Right kidney (tissue), 9 donors: ENCODE measurements at places on chromosomes 3 and 15.

DNA sequence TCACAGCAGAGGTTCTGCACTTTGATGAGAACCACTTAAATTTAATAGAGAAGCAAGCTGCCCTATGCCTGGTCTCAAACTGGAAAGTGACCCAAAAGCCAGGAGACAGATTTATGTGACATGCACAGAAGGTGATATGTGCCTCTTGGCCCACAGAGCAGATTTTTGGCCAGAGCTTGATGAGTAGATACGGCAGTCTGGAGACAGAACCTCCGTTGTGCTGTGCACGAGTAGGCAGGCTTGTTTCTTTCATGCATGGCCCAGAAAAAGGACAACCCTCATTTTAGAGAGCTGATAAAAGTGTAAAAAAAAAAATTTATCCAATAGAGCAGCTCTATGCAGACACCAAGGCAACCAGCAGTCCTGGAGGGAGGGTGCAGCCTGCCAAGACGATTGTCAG is 423.1 kb downstream of the CNTN6 start:
- no peak for DNase-seq

GRCh38 chr3:50620820-50621219 is 3.9 kb downstream of the MAPKAPK3 start:
- DNase-seq: no peak

- peak; percentile 61 for DNase-seq
Measured at GRCh38 chr15:100879464-100880138, at the start of gene ALDH1A3. Gene ALDH1A3 (plus strand): TSS chr15:100879831. CDS start chr15:100879908, 77 bp downstream.

- no peak for DNase-seq
Measured at GRCh38 chr3:190728574-190729246, 133.8 kb downstream of the GMNC start.

GRCh38 chr3:17030438-17030837 is 145.7 kb downstream of the PLCL2 start:
- no peak for DNase-seq

DNA sequence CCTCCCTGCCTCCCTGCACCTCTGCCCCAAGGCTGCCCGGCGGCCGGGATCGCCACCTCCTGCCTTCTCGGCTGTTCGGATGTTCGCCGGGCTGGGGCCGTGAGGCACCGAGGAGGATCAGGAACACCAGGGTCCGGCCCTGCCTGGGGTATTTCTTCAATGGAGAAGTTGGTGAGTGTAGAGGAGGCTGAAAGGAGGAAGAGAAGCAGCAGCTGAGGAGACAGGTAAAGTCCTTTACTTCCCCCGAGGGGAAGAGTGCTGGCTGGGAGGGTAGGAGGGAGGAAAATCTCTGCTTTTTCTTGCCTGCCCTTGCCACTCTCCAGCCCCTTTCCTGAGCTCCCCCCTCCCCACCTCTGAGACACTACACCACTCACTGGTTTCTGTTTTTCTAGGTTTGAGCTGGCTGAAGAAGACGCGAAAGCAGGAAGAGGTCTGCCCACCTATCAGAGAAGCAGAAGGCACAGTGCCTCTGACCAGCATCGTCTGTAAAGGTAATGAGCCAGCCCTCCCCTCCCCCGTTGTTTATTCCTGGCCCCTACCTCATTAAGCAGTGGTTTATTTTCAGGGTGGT is 519 bp downstream of the ASB7 start:
- no peak for DNase-seq

DNA sequence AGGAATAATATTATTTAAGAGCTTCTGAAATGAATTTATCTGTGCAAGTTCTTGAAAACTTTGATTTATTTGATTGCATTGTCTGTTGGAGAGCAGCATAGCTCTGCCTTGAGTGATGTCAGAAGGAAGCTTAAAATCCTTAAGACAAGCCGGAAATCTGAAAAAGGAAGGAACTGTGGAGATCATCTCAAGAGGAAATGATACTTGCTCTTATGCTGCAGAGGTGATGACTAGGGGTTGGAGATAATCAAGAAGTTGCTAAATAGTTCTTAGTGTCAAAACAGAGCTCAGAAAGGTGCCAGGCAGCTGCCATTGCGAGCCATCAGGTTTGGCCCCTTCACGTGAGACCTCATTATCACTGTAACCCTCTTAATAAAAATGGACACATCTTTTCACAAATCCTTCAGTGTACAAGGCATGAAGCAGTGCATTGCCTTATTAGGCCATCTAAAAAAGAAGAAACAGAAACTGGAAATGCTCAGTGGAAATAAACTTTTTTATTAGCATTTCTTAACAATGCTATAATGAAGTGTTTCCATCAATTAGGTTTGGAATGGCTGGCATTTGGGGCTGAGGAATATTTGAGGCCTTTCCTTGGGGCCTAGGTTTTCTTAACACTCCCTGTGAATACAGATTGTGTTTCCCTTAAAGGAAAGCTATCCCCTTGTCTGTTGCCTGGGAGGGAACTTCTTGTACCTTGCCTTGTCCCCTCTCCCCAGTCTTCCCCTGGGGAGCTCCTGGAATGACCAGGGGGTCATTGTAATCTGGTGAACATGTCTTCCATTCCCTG is 34.5 kb upstream of the VILL start:
- no peak for DNase-seq

DNA sequence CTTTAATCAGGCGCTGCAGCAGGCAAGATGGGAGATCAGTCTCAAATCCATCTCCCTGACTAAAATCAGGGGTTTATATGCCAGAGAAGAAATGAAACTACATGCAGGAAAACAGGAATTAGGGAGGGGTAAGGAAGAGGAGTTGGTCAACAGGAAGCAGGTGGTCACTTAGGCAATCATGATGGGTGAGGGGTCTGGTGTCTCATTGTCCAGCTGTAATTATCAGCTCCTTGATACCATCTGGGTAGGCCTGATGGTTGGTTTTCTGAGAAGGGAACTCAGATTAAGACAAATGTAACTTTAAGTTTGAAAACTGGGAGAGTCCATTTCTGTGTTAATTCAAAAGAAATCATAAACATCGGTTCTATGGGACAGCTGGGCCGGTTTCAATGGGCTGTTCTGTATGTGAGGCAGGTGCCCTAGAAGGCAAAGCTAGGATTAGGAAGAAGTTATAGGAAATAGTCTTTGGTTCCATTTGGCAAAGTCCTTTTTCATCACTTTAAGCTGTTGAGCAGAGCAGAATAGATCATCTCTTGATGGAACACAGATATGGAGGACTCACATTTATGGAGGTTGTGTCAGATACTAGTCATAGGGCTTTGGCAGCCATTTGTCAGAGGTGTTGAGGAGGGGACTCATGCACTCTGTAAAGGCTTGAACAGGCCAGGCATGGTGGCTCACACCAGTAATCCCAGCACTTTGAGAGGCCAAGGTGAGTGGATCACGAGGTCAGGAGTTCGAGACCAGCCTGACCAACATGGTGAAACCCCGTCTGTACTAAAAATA is 149.4 kb downstream of the VGLL4 start:
- no peak for DNase-seq

GRCh38 chr3:36874424-36874823 is 70.4 kb downstream of the TRANK1 start:
- DNase-seq: no peak

DNA sequence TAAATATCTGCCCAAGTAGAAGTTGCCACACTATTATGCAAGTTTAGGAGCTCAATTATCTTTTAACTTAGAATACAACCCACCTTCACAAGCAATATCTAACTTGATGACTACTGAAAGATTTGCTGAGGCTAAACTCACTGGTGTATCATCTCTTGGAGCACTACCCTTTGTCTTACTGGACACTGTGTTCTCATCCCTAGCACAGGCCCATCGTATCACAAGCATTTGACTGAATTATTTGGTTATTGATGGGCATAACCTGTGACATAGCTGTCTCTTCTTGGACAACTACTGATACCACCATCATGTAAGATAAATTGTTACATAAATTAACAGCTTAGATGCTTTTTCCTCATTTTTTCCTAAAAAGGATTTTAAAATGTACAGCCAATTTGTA is 216.2 kb upstream of the THBS1 start:
- DNase-seq: no peak

DNA sequence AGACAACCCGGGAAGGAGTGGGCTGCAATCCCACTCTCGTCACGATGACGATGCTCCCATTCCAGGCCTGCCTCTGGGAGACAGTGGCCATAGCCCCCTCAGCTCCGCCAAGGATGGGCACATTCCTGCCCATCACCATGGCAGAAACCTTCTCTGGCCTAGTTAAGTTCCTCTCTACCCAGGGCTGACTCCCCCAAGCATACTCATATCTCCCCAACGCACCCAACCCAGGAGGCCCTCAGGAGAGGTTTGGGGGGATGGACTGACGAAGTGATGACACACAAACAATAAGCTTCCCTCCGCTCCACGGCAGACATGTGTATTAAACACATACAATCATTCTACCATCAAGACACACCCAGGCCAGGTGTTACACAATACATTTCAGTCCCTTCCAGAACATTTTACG is 60.1 kb downstream of the VGLL4 start:
- peak; percentile 23 for DNase-seq

DNA sequence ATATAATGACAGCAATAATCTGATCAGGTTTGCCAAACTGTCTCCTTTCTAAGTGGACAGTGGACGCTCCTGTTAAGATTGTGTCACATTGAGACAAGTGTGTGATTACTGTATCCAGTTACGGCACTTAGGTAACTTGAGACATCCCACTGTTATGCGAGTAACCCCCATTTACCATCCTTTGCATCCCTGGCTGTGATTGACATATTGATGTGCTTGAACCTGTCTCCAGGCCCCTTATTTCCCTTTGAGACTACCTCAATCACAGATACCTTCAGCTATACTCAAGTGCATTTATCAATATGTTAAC is 785.2 kb downstream of the NR2F2 start:
- no peak for DNase-seq

GRCh38 chr3:86990734-86991481 is at the start of gene VGLL3:
Gene VGLL3 (minus strand): TSS chr3:86991149. CDS start chr3:86990743, 406 bp downstream.
- DNase-seq: peak; percentile 83

DNA sequence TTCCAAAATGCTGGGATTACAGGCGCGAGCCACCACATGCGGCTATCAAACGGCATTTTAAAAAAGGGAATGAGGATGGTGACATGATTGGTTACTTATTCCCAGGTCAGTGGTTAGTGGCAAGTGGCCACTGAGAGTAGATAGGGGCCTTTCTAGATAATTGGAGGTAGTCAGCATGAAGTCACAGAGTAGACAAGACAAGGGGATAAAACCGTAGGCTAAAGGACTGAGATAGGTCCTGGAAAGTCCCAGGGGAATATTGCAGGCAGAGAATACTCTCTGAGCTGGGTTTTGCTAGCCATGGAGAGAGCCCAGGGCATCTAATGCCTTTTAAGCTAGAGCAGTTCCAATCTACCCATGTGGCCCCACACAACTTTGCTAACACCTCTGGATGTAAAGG is 52.2 kb downstream of the KCNAB1 start:
- DNase-seq: no peak

DNA sequence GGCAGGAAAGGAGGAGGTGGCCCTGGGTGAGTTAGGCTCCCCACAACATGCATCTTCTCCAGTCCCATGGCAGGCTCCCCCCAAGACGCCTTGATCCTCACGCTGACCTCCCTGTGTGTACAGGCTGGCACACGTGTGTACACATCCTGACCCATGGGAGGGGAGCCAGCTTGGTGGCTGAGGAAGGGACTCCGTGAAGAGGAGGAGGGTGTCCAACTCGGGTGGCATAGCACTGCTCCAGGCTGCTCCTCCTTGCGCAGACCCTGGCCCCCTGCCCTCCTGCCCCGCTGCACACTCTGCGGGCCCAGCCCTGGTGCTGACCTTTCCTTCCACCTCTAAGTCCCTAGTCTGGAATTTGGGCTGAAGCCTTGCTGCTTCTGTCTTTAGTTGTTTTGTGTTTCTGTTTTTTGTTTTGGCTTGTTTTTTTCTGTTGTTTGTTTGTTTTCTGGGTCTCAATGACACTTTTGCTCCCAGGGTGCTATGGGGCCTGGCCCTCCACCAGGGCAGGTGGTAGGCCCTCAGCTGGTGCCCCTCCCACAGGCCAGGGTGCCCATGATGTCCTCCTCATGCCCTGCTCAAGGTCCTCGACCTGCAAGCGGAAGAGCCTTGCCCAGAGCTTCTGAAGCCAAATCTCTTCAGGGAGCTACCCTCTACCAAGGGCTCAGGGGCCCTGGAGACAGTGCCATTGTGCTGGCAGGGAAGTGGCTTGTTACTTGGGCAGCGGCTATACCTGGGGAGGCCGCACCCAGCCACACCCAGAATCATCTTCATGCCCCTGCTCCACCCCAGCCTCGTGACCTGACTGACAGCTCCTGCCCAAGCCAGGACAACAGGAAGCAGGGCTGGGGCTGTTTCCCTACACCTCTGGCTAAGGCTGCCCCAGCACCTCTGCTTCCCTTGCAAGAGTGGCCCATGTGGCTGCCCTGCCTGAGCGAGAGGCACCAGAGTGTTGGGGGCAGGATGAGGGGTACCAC is 5.1 kb downstream of the EPHB3 start:
- no peak for DNase-seq

GRCh38 chr3:62277450-62277849 is 95.9 kb downstream of the FEZF2 start:
- DNase-seq: no peak

DNA sequence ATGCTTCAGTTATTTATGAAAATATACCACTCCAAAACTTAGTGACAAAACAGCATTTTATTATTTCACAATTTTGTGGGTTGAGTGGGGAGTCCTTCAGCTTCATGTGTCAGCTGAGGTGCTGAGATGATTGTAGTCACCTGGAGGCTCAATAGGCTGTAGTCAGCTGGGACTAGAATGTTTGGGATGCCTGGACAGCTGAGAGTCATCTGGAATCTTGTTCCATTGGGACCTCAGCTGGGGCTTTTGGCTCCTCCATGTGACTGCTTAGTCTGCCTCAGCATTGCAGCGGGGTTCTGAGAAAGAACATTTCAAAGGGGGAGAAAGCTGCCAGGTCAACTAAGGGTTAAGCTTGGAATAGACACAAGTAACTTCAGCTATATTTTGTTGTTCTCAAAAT is 13.4 kb downstream of the STT3B start:
- no peak for DNase-seq

DNA sequence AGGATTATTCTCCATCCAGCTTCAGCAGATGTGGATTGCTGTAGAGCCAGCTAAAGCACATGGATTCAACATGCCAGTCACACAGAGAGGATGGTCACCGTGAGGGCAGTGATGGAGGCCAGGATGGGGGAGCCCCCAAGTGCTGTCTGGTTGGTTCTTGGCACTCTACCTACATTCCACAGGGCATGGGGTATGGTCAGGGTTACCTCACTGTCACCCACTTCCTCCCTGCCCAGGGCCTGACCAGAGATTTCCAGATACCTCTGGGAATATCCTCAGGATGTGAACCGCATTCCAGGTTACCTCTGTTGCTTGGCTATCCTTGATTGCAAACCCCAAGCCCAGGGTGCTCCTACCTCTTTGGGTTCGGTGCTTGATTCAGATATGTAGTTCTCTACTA is 147.3 kb upstream of the TRIM42 start:
- DNase-seq: no peak

DNA sequence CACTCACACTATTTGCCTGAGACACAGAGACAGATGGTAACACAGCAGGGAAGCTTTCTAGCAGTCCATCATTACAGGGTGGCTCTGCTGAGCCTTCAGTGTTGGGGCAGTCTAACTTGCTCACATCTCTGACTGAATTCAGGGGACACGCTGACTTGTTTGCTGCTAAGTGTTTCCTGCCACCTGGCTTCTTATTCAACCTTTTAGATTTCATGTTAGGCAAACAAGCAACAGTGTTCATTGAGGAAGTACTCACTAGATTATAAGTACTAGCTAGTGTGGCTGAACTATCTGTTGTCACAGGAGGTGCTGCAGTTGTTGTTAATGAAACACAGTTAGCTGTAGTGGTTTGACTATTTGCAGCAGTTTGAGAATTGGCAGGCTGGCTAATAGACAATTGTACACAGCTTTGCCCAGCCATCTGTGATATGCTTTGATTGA is 37.3 kb downstream of the USF3 start:
- no peak for DNase-seq
